CD4-positive, alpha-beta T cell treated with Interleukin-6 at 100 ng/mL for 8 hours (primary cell): ENCODE measurements at places on chromosomes 2 and 18.

DNA sequence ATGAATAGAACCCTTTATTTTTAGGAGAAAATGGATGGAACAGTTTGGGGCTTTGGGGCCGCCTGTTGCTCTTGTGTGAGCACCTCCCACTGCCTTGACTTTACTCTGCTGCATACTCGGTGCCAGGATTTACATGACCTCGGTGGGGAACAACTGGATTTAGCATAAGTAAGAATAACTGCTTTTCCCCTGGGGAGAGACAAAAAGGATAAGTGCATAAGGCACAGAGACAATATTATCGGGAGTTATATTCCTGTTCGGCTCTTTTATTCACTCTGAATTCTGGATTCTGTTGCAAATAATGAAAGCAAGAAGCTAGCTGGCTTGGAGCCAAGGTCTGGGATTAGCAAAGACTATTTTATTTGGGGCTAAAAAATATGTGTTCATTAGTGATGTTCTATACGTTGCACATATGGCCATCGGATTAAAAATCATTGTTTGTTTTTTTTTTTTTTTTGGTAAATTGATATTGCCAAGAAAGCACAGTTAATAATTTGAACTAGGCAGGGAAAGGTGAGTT, 69.8 kb downstream of the CYBRD1 start:
- DNase-seq: no peak

GRCh38 chr2:157052685-157053224, 204.8 kb upstream of the GALNT5 start:
- no peak for DNase-seq

DNA sequence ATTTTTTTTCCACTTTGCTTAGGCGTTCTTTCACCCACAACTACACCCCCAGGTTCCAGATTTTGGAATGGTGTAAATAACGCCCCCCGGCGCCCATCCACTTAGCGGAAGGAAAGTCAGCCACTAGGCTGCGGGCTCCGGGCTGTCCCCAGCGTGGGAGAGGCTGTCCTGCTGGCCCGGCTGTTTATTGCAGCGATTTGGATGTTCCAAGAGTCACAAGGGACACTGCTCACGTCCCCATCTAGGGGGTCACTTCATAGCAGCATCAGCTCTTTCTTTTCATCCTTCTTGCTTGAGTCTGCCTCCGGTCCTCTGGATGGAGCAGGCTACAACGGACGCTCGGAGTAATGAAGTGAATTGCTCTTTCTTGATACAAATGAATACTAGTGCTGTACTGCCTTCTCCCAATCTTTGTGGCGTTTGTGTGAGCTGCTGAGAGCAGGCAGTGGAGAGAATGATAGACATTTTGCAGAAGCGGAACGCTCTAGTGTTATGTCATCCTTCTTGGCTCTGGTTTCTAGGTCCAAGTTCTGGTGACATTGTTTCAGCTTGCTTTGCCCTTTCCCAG, 50.7 kb upstream of the PAIP2B start:
- DNase-seq: no peak

GRCh38 chr2:42974721-42975717, 182.6 kb upstream of the HAAO start:
- DNase-seq: peak; percentile 40

GRCh38 chr2:32290000-32290339, 12.3 kb downstream of the YIPF4 start:
- DNase-seq: no peak

GRCh38 chr2:237919593-237919992, 47.2 kb upstream of the UBE2F start:
- no peak for DNase-seq

GRCh38 chr2:56464613-56465012, 280.8 kb downstream of the CCDC85A start:
- DNase-seq: no peak

DNA sequence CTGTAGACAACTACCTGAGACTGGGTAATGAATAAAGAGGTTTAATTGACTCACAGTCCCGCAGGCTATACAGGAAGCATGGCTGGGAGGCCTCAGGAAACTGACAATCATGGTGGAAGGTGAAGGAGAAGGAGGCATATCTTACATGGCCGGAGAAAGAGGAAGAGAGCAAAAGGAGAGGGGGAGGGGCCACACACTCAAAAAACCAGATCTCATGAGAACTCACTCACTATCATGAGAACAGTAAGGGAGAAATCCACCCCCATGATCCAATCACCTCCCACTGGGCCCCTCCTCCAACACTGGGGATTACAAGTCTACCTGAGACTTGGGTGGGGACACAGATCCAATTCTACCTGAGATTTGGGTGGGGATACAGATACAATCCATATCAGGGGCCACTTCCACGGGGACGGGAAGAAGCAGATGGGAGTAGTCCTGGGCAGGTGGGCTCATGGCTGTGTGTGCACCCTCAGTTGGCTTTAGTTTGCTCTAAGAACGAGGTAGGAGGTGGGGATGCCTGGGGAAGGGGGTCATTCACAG, 9.9 kb downstream of the MAB21L4 start:
- no peak for DNase-seq
